ENCODE measurements at places on chromosomes 1 and 21.

GRCh38 chr1:117037802-117038201 is 22.3 kb upstream of the TTF2 start:
- no peak for DNase-seq

GRCh38 chr1:25430967-25431881 is 527 bp downstream of the MACO1 start:
- DNase-seq = no peak

- no peak for DNase-seq
Observed at GRCh38 chr21:37193676-37194075, 73.5 kb downstream of the VPS26C start.

- no peak for DNase-seq
Observed at GRCh38 chr1:157437296-157437695, 115.0 kb downstream of the FCRL5 start.

- DNase-seq = no peak
Observed at GRCh38 chr1:199403531-199404116, 623.9 kb upstream of the NR5A2 start.

- DNase-seq = no peak
Observed at GRCh38 chr1:47067097-47067594, at the start of gene CYP4Z1. TSS of gene CYP4Z1 (plus strand) at chr1:47067231. CDS start at chr1:47067491, 260 bp downstream.

- DNase-seq = no peak
Observed at GRCh38 chr1:112637254-112638109, 17.9 kb downstream of the CAPZA1 start.

- no peak for DNase-seq
Observed at GRCh38 chr21:19010996-19011395, 607.4 kb upstream of the TMPRSS15 start.

DNA sequence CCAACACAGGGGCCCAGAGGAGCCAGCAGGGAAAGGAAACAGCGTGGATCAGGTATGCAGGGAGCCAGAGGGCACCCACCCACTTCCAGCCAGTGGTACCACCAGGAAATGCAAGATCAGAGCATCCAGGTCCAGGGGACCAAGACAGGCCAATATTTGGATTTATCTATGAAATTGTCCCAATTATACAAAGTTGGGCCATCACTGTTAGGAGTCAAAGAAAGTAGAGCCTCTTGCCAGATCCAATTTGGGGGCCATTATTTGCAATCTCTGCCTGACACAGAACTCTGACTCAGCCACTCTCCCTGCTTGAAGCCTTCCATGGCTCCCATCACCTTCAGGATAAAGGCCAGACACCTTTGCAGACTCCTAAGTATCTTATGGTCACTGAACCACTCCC is 21.1 kb upstream of the TAS1R2 start:
- no peak for DNase-seq

DNA sequence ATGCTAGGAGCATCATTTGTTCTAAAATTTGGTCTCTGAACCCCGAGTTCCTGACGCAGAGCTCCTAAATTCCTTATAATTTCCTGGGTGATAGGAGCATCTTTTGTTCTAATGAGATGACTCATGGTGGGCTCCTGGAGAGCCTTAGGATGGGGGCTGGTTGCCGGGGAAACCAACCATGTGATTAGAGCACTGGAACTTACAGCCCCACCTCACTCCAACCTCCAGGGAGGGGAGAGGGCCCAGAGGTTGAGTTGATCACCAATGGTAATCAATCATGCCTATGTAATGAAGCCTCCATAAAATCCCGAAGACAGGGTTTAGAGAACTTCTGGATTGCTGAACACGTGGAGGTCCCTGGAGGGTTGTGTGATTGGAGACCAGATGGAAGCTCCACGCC is 7.7 kb downstream of the SHISAL2A start:
- DNase-seq = no peak

DNA sequence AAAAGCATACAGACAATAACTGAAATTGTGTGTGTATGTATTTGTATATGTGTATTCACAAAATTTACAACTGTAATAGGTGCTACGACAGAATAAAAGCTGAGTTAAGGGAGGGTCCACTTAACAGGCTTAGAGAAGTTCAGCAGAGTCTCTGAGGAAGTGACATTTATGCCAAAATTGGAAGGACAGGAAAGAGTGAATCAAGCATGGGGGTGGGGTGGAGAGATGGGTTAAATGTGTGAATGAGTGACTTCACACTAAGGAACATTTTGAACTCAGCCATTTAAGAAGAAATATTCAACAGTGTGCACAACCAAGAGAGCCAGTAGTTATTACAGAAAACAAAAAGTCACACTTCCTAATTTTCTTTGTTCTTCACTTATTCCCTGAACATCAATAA is 53.8 kb upstream of the RGS1 start:
- no peak for DNase-seq

DNA sequence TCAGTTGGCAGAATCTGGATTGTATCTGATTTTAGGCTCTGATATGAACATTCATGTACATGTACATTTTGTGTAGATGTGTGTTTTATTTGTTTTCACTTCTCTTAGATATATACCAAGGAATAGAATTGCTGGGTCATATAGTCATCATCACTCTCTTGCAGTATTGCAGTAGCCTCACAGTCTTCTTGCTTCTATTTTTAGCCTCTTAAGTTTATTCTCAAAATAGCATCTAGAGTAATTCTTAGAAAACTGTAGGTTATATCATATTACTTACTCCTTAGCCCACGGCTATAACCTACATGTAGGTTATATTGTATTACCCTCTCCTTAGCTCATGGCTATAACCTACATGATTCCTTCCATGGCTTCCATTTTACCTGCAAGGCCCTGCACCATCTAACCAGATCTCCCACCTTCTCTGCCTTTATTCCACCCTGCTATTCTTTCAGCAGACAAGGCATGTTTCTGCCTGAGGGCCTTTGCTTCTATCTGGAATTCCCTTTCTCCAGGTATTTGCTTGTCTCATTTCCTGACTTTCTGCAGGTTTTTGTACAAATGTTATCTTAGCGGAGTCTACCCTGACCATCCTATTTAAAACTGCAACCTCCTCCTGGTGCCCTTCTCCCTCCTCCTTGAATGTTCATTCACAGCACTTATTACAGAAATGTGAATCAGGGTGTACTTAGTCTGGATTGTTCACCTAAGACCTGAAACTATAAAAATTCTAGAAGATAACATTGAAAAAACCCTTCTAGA is 109.0 kb upstream of the ETV3 start:
- DNase-seq = no peak

Measured in activated naive CD4-positive, alpha-beta T cell (primary cell).